ENCODE measurements at places on chromosomes 2 and 18.

DNA sequence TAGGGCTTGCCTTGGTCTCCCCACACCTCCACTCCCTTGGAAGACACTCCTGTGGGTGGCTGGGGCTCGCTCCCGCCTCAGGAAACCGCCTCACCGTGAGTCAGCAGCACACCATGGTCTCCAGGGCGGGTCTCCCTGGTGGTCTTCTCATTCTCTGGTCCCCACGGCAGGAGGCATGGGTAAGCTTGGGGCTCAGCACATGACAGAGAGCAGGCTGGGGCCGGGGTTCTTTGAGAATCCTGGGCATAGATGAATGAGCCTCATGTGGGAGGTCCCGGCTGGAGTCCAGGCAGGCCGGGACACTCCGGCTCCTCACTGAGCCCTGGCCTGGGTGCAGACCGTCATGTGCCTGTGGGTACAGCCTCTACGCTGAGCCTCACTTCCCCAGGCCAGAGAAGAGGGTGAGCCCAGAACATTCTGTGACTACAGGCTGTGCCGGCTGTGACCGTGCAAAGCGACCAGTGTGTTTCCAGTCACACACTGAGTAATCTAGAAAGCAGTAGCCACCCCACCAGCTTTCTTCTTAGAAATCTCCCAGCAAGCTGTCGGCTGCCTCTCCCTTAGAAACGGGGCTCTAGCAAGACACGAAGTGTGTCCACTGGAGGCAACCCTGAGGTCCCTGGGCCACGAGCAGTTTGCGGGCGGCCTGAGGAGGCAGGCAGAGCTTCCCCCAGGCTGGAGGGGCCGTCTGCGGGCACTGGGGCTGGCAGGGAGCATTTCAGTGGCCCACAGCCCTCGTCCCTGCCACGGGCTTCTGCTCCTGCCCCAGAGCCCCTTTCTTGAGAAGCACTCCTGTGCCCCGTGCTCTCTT is 93.1 kb downstream of the RHOB start:
- DNase-seq = no peak

DNA sequence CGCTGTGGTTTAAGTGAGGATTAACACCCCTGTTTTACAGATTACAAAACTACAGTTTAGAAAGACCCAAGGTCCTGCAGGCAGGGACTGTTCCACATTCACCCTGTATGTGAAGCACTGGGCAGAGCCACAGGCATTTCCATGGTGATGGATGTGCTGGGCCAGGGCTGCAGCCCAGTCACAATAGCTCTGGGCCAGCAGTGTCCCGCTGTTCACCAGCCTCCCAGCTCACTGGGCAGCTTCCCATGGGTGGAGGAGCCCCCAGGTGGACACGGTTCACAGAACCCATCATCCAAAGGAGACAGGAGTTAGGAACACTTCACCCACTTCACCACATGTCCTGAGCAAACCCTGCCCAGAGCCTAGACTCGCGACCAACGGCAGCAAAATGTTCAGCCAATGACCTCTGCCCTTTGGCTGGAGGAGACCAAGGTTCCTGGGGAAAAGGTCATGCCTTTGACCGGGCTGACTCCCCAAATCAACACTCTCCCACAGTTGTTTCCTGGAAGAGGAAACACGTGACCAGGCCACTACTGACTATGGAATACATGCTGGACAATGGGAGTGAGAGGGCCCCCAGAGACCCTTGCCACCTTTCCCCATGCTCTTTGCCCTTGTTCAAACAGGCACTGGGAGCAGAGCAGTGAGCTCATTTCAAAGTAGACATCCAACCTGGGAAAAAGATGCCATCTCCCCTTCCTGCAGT is 28.0 kb upstream of the SLC35F6 start:
- no peak for DNase-seq

DNA sequence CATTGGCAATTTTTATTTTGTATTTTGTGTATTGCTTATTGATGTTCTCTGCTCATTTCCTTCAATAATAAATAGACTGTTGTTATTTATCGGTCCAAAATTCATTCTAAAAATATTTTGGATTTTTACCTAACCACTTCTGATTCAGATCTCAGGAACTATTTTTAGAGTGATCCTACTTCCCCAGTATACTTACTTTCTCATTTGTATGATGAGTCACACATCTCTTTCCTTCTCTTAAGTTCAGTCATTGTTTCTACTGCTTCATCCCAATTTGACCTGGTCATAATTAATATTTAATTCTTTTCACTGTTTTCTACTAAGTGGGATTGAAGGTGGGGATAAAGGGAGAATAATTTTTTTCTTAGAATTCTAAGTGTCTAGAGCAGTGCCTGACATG is 75.1 kb downstream of the AGPS start:
- DNase-seq = no peak

DNA sequence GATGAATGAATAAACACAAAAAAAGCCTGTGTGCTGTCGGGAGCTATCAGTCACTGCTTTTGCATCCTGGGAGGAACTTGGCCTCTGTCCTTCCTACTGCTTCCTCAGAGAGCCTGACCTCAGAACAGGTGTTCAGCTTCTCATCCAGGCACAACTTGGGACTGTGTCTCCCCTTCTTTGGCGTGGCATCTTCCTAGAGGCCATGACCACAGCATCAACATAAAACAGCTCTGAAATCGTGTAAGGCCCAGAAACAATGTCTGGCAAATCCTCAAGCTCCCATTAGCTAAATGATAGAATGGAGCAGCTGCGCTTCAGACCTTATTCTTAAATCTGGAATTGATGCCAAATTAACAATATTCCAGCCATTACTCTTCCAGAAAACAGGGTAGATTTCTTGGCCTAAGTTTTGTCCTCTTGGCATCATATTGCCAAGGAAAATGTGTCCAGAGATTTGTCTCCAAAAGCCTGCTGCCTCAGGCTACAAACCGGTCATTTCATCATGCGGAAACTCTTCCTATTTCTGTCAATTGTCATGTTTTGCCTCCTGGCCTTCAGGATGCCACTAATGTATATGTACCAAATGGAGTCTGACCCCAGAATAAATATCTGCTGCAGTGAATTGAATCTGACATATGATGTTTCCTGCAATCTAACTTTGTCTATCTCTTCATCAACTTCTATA is 53.2 kb upstream of the RAB27B start:
- DNase-seq = no peak
